Activated naive CD4-positive, alpha-beta T cell treated with anti-CD3 and anti-CD28 coated beads for 36 hours (primary cell): ENCODE measurements at places on chromosomes 7 and 10. TPM values are rescaled to one million over a fixed set of nuclear protein-coding genes. Genes with fewer than 3 reads are reported as not detected.

DNA sequence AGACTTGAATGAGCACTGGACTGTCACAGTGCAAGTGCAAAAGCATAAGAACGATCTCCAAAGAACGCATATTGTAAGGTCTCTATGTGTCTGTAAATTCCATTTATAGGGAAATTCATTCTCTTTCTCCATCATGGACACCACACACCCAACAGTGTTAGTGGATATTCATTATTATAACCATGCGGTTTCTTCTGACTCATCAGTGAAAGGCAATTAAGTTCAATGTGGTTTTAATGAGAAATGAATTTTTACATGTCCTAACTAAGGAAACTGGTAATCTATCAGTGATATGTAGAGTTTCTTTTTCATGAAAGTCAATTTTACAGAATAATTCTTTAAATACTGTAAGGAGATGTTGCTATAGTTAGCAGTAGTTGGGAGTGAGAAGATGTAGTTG, 25.9 kb downstream of the GIMAP8 start:
- DNase-seq = no peak

DNA sequence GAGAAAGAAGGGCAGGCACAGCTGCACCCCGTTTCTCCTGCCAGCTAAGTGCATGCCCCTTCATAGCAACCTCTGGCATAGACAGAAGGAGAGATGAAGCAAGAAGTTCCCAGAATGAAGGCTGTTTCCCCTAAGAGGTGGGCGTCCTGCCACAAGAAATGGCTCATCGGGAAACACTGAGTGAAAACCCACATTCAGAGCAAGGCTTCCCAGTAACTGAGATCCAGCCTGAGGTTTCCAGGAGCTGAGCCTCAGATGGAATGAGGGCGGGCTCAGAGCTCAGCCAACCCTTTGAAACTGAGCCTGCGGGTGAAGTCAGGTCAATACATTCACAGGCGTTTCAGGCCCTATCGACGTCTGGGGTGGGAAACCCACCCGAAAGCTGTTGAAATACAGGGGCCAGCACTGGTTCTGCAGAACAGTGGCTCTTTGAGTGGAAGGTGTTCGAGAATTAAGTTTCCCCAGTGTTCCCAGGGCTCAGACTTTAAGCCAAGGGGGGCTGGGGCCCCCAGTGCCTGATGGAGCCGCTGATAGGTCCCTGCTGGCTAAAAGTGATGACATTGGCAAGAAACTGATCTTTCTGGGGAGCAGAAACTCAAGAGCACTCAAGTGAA, 510.2 kb downstream of the RPS24 start:
- no peak for DNase-seq

DNA sequence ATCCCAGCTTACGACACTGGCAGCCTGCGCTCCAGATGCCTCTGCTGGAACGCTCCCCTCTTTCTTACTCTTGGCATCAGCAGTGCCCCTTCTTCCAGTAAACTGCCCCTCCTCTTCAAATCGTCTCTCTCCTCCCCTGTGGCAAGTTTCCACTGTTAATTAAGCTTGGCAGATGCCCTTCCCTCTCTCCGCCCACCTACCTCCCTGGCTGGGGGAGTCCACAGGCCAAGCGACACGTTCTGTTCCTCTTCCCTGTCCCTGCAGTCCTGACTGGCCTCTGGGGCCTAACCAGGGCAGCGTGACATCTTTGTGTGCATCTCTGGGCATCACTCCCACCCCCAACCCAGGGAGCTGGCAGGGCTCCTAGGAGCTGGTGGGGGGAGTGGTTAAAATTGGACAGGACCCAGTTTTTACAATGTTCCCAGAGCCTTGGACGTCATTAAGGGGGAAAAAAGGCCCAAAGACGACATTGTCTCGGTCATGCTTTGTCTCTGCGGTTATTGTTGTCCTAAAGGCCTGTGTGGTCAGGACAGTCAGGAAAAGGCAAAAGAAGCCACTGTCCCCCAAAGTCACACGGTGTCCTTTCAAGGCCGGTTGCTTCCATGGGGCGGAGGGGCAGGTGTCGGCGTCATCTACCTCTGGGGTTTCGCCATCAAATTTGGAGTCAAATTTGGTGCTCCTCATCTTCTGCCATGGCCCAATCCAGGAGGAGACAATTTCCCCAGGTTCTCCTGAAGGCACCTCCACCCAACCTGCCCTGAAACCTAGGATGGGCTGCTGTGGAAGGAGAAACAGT, 54.2 kb downstream of the DLG5 start:
- no peak for DNase-seq

DNA sequence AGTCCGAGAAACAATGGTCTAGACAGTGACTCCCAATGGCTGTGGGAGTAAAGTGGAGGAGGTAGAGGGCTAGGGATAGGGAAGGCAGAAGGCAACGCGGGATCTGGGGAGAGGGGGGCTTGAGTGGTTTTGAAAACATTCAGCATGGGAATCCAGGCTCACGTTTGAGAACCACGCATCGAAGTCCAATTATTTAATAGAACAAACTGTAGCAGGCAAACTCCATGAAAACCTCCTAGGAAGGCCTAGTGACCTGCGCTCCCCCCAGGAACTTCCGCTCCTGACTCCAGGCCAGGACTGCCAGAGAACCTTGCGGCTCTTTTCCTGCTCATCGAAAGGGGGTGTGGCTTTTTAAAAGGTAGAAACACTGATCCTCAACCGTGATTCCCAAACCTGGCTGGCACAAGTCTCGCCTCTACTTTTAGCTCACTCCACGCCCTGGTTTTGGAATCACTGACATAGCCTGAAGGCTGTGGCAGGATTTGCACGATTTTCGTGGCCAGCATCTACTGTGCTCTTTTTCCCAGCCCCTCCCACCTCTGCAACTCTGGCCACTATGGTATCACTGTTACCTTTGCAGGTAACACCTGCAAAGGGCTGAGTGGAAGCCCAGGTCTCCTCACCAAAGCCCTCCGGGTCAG, 43.4 kb downstream of the MYOF start:
- no peak for DNase-seq

DNA sequence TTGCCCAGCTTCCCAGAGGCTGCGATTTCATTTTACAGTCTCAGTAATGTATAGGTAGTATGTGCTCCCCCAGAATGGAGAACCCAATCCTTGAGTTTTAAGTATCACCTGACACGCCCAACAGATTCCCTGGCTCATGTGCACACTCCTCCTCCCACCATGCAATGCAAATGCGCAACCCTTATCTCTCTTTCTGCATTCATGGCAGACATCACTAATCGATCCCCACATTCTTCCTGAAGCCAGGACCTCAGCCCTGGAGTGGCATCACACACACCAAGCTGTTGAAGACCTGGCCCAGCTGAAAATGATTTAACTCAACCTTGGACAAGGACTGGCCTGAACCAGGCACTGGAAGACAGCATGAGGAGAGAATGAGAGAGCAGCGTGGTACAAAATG, 68.4 kb downstream of the ZRANB1 start:
- DNase-seq = no peak

DNA sequence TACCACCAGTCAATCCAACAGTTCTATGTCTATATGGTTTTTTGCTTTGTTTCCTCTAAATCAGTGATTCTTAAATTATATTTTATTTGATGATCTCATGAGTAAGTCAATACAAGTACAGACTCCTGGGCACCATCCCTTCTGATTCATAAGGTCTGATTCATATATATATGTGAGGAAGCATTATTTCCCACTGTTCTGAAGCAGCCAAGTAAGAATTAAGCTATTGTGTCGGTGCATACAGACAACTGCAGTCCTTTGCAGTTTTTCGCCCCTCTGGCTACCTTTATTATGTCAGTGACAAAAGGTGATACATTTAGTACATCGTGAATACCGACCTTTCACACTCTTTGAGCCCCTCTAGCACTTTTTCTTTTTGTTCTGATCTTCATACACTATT, 1079.6 kb upstream of the C7orf33 start:
- no peak for DNase-seq

DNA sequence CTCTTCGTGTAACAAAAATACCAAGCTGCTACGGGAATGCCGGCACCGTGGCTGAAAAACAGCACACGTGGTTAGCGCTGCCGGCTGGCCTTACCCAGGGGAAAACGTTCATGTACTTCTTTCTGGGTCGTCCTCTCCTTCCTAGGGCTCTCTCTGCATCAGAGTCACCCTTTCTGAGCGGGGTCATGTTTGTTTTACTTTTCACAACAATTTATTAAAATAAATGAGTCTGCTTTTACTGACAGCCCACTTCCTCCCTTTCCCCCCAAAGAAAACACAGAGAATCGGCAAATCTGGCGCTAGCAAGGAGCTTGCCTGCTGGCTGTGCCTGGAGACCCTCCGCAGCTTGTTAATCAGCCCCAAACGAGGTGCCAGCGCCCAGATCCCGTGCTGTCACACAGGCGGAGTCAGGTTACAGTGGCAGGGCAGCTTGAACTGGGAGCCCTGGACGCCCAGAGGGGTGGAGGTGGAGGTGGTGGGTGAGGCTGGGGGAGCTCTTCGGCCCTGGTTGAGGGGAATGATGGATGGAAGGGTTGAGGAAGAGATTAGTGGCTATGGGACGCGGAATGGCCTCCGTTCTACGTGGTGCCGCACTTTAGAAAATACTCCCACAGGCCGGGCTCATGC, 162.2 kb upstream of the TNS3 start:
- no peak for DNase-seq

Gene GIMAP5
- 32.3 TPM for total RNA-seq

DNA sequence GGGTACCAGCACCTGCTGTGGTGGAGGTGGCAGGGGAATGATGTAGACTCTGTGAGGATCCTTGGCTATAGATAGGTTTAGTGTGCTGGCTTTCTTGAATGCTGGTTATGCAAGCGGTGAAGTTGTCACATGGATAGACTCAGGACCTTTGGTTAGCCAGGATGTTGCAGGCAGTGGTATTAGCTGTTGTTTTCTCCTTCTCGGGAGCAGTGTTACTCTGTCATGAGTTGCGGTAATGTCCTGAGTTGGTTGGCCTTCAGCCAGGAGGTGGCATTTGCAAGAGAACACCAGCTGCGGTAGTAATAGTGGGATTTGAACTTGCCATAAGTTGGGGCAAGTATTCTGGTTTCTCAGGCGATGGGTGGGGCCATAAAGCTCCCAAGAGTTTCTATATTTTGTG, 10.8 kb downstream of the AGK start:
- no peak for DNase-seq

GRCh38 chr7:380711-381210, 90.8 kb downstream of the FOXL3 start:
- no peak for DNase-seq

- no peak for DNase-seq
These were observed 247.0 kb upstream of the HABP2 start for GRCh38 chr10:113305871-113306270.

- DNase-seq = no peak
These were observed 23.4 kb downstream of the SMURF1 start for GRCh38 chr7:99120501-99120900.

Gene PRDX3
- total RNA-seq = 216 TPM

DNA sequence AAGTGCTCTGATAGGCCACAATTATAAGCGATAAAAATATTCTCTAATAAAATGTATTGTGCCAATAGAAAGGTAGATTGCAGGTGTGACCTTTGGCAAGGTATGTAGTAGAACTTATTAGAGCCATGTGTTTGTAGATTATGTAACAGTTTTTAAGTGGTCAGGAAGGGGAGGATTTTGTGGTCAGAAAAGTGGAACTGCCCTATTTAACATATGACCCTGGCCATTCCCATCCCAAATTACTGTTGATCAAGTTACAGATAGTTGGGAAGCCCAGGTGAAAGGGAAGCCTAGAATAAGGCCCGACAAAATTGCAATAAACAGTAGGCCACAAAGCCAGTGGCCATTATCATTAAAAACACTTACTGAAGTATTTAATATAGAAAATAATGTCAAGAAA, 89.2 kb downstream of the SPAG6 start:
- no peak for DNase-seq

DNA sequence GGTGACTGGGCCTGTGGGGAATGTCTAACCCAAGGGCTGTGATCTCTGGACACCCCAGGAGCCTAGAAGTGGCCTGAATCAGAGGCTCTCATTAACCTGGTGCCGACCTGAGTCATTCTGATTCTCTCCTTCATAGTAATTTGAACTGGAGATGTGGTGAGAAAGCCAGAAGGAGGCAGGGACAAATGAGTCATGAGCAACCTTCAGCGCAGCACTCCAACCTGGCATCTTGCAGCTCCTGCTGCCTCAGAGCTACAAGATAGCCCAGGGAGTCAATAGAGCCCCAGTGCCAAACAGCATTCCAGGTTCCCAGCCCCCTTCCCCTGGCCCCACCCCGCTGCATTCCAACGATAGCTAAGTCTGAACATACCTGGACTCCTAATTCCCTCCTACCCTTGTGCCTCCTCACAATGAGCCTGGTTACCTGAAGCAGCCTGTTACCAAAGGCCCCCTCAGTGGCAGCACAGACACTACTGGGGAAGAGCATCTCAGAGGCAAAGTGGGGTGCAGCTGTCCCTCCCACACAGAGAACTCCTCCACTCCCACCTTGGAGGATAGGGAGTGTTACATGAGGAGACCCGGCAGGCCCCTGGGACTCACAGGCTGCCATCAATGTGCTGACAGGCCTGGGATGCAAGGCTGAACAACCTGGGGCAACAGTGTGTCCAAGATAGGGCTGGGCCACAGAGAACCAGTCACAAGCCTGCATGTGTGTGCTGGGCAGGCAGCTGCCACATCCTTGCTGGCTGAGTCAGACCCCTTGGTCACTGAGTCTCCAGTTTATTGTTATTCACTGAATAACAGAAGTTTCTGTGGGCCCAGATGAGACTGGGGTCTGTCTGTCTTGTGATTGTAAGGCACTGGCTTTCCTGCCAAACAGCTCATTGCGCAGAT, 76.8 kb upstream of the LEP start:
- DNase-seq = no peak

DNA sequence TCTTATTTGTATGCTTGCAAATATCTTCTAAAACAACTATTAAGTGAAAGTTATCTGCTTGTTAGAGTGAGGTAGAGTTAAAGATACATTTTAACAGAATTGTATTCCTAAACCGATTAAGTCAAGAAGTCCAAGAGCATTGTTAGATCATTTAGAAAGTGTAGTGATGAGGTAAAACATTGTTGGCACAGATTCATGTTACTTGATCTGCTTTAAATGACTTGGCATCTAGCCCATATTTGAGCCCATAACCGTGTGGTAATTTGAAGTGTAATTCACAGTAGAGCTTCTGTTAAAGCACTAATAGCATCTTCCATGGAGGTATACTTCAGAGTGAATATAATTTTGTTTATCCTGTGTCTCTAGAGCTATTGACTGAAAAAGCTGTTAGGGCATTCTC, 62.1 kb downstream of the PTEN start:
- DNase-seq = no peak

GRCh38 chr10:58981846-58982245, 194.6 kb upstream of the PHYHIPL start:
- no peak for DNase-seq
